Activated CD4-positive, alpha-beta T cell treated with anti-CD3 and anti-CD28 coated beads, Interleukin-2, amount 50 U/mL, for 24 hours (primary cell): ENCODE measurements at places on chromosomes 5 and 9.

GRCh38 chr9:136438548-136439480, 831 bp downstream of the INPP5E start:
- DNase-seq, result peak; percentile 32

DNA sequence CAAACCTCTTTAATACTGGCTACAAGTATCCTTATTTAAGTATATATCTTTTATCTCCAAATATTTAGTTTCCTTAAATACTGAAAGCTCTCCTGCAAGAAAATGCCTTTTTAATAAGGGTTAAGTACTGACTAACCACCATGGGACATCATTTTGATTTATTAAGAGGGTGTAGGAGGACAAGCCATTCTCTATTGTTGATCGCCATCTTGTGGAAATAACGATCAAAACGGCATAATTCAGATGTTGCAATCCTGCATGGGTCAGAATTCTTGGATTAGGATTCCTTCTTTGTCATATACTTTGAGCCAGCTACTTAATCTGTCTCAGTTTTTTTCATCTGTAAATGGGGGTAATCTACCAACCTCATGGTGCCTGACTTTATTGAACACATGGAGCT, 28.7 kb upstream of the C5orf46 start:
- no peak for DNase-seq

DNA sequence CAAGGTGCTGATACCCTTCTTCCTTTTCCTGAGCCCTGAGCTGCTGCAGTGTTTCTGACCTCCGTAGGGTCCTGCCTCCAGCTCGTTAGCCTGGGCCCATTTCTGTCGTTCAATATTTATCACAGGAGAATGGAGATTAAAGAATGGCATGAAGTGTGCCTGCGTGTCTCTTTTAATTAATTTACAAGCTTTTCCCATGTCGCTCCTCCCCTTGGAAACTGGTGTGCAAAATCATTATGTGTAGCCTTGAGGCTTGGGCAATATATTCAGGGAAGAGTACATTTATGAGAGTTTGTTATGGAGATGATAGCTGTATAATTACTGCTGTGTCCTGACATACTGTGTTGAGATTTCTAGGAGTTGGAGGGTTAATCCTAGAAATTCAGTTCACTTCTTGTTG, 99.7 kb downstream of the PCSK5 start:
- no peak for DNase-seq

DNA sequence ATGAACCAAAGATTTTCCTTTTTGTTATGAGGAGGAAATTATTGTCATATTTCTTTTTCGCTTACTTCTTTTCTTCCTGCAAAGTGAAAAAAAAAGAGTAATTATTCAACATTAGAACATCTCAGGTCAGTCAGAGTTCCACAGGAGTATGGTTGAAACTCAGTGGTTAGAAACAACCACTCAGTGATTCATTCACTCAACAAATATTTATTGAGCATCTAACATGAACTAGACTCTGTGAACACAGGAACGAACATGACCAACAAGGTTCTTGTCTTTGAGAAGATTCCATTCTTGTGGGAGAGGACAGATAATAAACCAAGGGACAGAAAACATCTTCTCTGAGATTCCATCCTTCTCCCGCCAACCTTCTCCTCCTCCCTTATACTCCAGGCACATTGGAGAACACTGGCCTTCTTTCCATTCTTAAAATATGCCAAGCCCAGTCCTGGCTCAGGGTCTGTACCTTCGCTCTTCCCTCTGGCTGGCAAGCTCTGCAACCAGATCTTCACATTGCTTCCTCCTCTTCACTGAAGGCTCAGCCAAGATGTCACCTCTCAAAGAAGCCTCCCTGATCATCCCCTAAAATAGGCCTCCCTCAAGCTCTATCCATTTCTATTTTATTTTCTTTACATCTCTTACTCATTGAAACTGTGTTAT, 6.8 kb upstream of the GRAMD2B start:
- DNase-seq, result no peak

DNA sequence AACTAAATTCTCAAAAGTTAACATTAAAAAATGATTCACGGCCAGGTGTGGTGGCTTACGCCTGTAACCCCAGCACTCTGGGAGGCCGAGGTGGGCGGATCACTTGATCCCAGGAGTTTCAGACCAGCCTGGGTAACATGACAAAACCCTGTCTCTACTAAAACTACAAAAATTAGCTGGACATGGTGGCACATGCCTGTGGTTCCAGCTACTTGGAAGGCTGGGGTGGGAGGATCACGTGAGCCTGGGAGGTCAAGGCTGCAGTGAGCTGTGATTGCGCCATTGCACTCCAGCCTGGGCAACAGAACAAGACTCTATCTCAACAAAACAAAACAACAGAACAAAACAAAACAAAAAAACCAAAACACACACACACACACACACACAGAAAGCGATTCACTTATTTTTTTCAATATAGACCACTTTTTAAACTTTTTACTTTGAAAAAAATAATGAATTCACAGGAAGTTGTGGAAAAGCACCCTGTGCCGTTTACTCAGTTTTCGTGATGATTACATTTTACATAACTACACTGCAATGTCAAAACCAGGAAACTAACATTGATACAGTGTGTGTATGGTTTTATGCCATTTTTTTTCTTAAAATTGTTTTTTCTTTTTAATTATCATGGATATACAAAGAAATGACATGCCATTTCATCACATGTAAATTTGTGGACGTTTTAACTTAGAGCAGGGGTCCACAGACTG, 73.7 kb downstream of the TENT4A start:
- DNase-seq, result no peak

GRCh38 chr5:167525004-167525403, 766.4 kb upstream of the WWC1 start:
- no peak for DNase-seq

DNA sequence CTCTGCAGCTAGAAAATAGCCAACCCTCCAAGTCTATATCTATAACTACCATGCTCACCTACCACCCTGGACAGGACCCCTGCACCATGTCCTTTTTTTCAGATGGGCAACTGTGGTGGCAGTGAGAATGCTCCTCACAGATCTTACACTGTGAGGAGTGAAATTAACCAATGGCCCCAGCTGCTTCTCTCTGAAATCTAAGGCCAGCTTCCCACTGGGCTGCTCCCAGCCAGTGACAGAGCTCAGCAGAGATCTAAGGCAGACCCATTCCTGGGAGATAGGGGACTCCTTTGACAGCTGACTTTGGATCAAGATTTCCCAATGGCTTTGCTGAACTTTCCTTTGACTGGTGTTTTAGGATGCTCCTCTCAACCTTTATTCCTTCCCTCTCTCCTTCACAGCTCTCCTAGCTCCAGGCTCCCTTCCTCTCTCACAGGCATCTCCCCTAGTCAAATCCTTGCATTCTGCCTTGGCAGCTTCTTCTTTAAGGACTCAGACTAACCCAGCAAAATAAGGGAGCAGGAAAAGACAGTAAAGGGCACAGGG, 1.6 kb upstream of the ARAP3 start:
- no peak for DNase-seq

DNA sequence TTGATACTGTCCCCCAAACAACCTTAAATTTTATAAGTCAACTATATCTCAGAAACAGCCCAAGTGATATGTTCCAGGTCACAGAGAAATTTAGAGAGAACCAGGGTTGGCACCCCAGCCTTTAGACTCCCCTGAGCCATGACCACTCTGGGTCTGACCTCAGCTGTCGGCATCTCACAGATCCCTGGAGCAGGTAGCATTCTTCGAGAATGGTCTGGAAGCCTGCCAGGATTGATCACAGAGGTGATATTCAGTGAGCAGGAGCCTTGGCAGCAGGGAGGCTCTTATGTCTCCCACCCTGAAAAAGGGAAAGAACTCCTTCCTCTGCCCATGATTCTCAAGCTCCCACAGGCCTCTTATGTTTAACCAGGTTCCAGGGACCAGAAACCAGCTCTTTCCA, 58.2 kb downstream of the PLK2 start:
- no peak for DNase-seq

GRCh38 chr9:4640027-4640426, 22.1 kb upstream of the PLPP6 start:
- no peak for DNase-seq
